HEK293T (cell line): ENCODE measurements at places on chromosomes 5 and 9.

DNA sequence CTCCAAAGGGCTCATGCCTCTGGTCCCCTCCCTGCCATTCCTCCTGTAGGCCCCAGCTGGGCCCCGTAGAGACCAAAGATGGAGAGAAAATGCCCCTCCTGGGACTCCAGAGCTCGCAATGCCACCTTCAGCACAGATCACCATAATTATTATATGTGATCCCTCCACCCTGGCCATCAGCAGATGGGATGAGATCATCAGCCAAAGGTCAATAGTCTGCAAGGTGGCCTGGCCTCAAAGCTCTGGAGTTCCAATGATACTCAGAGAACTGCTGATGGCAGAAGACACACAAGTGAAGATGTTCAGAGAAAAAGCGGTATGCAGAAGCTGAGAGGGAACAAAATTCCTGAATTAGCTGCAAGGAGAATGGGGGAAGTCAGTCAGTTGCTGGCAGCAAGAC lies 5.0 kb downstream of the RPP25L start:
- no peak for DNase-seq

DNA sequence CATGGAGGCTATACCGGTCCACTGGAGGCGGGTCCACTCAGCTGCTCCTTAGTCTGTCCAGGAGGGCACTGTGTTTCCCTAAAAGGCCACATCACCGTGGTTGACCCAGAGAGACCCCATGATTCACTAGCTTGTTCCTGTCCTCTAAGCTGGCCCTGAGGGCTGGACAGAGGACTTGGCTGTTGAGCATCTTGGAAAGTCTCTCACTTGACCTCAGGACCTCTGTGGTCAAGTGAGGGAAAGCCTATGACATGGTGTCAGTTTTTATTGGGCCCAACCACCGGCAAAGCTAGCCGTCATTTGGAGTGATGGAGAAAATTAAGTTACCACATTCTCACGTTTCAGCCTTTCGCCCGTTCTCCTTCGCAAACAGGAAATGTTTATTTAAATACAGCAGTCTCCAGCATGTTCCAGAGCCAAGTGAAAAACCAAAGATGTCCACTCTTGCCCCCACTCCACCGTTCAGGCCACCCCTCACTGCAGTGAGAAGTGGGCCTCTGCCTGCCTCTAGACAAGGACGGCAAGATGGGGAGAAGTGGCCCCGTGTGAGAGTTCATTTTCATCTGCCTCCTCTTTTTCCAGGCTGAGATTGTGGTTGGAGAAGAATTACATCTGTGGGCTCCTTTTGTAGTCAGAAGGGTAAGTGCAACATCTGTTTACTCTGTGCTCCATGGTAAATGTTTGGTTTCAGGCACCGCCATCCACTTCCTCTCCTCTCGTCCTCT lies 4.4 kb downstream of the SLIT3 start:
- DNase-seq: no peak

- no peak for DNase-seq
Measured at GRCh38 chr5:34586117-34586885, 69.8 kb upstream of the RAI14 start.

DNA sequence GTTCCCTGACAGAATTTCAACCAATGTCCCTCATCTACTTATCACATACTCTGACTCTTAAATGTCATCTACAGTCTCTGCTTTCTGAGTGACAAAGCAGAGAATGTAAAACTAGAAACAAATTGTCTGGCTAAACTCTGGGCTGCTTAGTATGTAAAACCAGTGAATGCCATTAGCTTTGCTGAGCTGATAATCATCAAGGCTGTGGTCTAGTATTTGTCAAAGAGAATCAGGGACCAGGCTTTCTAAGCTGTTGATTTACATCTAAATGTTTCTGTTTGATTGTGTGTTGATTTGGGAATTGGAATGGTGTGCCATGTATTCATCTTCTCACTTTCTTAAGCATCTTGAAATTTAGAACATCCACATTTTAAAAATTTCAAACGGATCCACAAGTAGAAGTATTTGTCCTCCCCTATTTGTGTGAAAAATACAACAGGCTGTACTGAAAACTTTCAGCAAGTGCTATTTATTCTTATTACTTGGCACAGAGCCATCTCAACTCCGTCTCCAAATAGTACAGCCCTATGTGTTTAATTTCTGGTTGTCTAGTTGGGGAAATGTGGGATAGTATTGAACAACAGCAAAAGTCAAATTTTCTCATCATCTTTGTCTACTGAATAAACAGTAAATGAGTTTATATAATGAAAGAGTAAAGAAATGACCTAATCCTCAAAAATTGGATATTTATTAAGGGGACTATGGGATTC lies 251.5 kb downstream of the KCTD16 start:
- DNase-seq: no peak

- DNase-seq: no peak
Measured at GRCh38 chr5:176534640-176535039, 2.6 kb downstream of the RNF44 start.

DNA sequence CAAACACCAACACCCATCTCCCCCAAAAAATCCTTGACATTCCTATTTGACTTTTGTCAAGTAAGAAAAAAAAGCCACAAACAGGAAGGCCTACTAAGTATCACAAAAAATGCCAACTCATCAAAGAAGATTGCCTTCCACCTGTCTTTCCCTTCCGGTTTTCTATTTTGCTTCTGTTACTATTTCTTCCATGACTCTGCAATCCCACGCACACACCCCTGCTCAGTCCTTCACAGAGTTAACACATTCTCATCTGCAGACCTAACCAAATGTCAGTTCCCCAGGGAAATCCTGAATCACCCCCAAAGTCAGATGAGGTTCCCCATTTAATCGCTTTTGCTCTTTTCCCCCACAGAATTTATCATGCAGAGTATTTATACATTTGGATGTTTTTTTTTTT lies 15.1 kb downstream of the LPAR1 start:
- DNase-seq: no peak
